ENCODE measurements at places on chromosomes 1 and 21.

- DNase-seq = no peak
Measured at GRCh38 chr1:56156971-56157876, 422.1 kb downstream of the PLPP3 start.

GRCh38 chr21:31475223-31475622, 131.2 kb upstream of the TIAM1 start:
- no peak for DNase-seq

DNA sequence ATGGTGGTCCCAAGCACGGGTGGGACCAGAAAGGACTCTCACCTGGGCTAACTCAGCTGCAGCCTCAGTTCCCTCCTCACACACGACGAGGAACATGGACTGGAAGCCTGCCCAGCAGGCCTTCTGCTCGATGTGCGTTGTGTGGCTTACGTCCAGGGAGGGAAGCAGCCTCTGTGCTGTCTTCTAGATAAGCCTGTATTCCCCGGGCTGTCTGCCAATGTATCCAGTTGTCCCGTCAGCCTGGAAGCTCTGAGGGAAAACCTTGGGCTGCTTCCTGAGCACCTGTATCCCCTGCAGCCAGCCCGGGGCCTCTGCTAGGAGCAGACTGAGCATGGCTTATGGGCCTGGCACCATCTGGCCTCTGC, 10.5 kb downstream of the PCSK9 start:
- no peak for DNase-seq

GRCh38 chr1:223430236-223430635, 37.0 kb downstream of the CCDC185 start:
- DNase-seq = no peak
